Astrocyte of the hippocampus (primary cell): ENCODE measurements at places on chromosomes 1 and 21.

GRCh38 chr1:84267476-84267875 lies 34.0 kb upstream of the SAMD13 start:
- DNase-seq = no peak

GRCh38 chr1:247164694-247165093 lies 7.1 kb downstream of the ZNF124 start:
- DNase-seq = no peak

DNA sequence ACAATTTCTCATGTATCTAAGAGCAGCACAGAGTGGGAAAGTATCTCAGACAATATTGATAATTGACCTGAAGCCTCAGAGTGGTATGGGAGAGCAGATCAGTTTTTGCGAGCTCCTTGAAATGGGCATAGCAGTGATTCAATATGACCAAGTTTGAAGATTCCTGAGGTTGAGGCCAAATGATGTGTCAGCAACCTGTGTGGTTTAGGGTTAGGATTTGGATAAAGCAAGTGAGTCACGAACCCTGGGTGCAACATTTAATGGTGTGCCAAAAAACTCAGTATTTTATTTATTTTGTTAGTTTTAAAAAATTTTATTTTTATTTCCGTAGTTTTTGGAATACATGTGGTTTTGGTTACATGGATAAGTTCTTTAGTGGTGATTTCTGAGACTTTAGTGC lies 92.5 kb upstream of the C21orf91 start:
- DNase-seq = peak; percentile 27

GRCh38 chr1:20370698-20371097 lies 80.0 kb downstream of the VWA5B1 start:
- DNase-seq = no peak

- DNase-seq = no peak
These were observed 102.8 kb downstream of the RIPK4 start for GRCh38 chr21:41663805-41664788.

DNA sequence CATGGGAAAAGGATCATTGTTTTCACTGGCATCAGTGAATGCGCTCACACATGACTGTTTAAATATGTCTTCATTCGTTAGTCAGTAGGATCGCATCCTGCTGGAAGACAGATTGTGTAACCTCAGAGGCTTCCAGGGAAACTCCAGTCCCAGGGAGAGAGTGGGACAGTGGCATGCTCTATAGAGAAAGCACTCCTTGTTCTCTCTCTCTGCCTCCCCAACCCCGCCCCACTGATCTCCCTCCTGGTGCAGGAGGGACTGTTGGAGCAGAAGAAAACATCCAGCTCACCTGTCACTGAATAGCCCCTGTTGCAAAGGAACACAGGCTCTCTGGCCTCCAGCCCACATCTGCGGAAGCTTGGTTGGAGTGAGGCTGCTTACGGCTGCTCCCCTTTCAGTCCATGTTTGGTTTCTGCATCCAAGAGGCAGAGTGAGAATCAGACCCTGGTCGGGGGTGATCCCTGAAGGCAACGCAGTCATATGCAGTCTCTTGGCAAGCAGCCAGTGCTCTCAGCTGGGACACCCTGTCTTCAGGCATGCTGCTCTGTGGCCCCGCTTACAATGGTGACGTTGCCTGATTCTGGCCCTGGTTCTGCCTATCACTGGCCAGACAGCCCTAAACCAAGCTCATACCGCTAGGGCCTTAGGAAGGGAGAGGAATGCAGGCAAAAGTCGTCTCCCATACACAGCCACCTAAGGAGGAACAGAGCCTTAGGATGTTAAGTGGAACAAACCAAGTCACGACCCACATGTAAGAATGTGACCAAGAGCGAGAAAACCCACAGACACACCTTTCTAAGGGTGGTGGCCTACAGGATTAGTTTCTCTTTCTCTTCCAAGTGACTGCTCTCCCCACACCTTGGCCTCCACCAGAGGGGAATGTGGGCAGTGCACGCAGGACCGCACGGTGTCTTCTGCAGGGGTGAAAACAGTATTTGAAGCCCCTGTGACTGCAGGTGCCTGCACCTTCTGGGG lies 39.7 kb downstream of the BACE2 start:
- DNase-seq = peak; percentile 76

GRCh38 chr1:60678391-60678790 lies 404.0 kb upstream of the NFIA start:
- no peak for DNase-seq

DNA sequence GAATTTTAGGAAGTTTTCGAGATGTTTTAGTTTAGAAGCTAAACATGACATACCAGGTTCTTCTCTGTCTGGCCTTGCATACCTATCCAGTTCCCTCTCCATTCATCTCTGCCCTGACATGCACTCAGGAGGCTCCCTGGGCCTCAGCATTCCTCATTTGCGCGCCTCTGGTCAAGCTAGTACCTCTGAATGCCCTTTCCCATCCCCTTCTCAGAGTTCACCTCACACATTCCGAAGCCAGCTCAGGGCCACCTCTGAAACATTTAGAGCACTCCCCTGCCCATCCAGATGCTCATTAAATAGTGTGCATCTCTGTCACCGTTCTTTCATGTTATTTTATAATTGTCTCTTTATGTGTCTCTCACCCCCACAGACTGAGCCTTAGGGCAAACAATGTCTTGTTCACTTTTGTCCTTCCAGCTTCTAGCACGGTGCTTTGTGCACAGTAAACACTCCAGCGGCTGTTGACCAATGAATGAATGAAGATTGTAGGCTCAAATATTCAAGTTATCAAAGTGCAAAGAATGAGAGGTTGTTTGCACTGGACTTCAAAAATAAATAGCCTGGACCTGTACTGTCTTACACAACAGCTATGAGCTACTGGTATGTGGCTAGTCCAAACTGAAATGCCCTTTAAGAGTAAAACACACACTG lies 1.2 kb upstream of the DHCR24 start:
- no peak for DNase-seq

- DNase-seq = no peak
These were observed 90.9 kb upstream of the PGD start for GRCh38 chr1:10308001-10308400.

DNA sequence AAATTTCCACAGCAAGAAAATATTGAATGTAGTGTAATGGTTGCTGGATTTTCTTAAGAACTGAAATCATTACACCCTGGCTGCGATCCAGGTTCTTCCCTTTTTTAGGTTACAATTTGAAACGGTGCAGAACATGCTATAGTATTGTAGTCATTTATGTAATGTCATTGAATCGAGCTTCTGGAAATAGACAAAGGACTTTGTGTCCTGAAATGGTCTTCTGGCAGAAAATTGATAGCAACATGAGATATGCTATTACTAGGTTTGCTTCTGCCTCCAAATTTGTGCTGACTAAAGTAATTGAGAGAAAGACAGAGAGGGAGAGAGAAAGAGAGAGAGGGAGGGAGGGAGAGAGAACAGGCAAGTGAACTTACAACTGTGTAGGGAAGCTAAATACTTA lies 146.2 kb upstream of the NFIA start:
- no peak for DNase-seq

DNA sequence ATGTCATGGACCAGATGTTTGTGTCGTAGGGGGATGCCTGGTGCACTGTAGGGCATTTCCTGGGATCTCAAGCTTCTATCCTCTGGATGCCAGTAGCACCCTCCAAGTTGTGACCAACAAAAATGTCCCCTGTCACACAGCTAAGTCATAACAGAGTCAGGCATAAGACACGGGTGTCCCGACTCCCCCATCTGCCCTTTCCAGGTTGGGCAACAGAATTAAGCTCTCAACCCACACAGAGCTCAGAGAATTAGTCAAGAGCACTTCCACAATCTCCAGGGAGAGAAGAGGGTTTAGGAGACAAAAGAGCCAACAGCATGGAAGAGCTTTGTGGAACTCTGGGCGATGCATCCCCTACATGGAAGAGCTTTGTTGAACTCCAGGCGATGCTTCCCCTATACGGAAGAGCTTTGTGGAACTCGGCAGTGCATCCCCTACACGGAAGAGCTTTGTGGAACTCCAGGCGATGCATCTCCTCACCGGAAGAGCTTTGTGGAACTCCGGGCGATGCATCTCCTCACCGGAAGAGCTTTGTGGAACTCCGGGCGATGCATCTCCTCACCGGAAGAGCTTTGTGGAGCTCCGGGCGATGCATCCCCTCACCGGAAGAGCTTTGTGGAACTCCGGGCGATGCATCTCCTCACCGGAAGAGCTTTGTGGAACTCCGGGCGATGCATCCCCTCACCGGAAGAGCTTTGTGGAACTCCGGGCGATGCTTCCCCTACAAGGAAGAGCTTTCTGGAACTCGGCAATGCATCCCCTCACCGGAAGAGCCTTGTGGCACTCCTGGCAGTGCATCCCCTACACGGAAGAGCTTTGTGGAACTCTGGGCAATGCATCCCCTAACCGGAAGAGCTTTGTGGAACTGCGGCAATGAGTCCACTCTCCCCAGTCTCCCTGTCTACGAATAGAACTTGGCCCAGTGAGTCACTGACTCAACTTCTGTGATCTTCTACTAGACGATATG lies 422.7 kb downstream of the KIF26B start:
- DNase-seq = no peak

DNA sequence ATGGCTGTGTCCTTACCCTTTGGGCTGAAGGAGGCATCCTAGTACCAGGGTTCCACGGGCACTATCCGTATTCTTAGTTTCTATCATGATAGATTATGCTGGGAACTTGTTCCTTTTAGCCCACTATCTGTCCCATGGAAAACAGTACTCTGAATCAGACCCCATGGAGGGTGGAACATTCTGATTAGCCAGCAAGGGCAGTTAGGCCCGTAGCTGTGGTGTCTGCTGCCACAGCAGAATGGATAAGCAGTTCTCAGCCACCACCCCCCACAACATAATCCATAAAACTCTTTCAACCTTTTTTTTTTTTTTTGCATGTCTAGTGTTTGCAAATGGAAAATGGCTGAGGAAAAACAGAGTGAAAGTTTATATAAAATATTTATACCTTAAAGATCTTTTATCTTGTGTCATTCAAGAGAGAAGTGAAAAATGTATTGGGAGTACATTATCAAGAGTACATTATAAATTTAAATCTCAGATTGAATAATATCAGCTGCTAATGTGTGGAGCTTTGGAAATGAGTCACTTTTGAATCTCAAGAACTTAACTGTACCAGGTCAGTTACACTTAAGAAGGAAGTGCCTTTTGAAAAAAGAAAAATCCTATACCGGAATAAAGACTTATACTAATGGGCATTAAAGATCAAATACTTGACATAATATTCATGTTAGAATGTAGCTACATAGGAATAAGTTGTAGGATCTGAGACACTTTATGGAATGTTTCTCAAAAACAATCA lies 80.3 kb downstream of the NFIA start:
- DNase-seq = no peak

DNA sequence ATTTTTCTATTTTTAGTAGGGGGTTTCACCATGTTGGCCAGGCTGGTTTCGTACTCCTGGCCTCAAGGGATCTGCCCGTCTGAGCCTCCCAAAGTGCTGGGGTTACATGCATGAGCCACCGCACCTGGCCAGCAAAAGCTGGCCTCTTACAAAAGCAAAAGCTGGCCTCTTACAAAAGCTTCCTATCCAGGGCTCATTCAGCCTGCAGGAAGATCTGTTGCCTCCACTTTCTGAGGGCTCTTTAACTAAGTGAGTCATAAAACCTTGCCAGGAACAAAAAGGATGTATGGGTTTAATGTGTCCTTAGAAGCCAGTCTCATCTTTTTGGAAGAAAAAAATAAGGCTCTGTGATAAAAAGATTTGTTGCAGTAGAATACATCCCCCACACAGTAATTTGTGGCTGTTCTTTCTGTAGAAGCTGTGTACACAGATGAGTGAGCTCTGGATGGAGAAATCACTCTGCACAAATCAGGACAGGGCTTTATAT lies 15.0 kb downstream of the HTR1D start:
- peak; percentile 39 for DNase-seq

GRCh38 chr1:215845234-215845891 lies 278.3 kb downstream of the KCTD3 start:
- peak; percentile 83 for DNase-seq

- no peak for DNase-seq
These were observed 71.1 kb downstream of the CACNA1E start for GRCh38 chr1:181554465-181554864.

GRCh38 chr1:224274970-224275626 lies 54.9 kb downstream of the NVL start:
- DNase-seq = no peak

GRCh38 chr1:167442854-167443565 lies 75.3 kb downstream of the CD247 start:
- no peak for DNase-seq

DNA sequence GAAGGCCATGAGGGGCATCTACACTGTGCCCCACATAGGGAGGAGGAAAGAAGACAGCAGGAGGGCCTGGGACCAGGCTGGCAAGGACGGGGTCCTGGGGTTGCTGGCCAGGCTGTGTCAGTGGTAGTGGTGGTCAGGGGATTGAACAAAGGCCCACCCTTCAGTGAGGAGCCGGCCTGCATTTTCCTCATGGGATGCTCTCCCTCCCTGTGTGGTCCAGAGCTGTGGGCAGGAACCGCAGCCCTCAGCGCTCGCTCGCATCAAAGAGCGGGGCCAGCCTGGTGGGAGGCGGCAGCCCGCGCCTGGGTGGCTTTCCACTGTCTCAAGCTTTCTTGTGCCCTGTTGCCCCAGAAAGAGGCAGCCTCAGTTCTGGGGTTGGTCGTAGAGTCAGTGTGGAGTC lies 24.8 kb downstream of the LHX4 start:
- peak; percentile 35 for DNase-seq

DNA sequence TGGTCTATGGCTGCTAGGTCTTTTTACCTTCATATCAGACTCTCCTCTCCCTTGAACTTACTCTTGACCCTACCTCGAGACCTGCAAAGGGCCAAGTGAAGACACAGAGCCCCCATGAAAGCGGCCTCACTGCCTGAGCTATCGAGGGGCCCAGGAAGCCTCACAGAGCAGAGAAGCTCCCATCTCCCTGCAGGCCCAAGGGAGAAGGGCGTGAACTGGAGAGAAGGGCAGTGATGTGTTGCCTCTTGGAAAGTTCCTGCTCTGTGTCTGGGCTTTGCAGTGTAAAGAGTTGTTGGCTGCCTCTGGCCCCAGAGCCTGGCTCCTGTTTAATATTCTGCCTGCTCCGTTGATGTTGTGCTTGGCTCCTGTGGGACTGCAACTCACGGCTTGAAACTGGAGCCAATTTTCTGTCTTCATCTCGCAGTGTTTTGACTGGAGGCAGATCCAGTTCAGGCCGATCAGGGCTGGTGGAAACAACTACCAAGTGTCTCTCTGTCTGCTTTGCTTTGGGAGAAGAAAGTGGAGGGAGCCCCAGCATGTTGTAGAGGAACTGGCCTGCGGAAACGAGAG lies 4.3 kb downstream of the SERTAD4 start:
- peak; percentile 95 for DNase-seq

GRCh38 chr1:24125456-24125855 lies 13.5 kb upstream of the MYOM3 start:
- DNase-seq = no peak
